ENCODE measurements at places on chromosomes 6 and 20.

DNA sequence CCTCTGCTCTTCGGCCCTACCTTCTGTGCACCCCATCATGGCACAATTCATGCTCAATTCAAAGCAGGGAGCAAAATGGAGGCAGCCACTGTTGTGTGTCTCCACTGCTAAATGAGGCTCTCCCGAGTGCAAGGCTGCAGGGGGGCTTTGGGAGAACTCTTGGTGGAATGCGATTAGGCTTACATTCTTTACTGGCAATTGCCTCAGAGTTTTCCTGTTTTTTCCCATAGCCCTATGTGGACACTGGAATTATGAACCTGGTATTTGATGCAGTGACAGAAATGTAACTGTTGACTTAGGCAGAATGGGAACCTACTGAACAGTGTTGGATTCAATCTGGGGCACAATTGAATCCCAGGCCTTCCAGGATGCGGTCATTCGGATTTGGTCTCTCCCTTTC, 187.9 kb upstream of the GMDS start:
- DNase-seq: no peak

DNA sequence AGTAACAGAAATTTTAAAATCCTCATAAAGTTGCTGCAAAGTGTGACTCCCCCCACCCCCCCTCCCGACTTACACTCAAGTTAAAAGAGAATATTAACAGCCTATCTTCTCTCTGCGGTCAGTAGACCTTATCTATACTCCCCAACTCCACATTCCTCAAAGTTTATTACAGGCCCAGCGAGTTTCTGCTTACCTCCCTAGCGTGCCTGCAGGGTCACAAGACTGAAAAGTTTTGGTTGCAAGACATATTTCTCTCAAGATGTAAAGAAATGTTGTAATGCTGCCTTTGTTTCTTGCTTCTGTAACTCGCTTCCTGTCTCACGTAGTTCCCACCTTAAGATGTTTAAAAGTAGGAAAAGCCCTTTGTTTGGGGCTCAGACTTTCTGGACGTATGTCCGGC, 699.6 kb downstream of the PHF3 start:
- DNase-seq: no peak

GRCh38 chr6:82264824-82265223, 17.3 kb upstream of the IBTK start:
- no peak for DNase-seq

DNA sequence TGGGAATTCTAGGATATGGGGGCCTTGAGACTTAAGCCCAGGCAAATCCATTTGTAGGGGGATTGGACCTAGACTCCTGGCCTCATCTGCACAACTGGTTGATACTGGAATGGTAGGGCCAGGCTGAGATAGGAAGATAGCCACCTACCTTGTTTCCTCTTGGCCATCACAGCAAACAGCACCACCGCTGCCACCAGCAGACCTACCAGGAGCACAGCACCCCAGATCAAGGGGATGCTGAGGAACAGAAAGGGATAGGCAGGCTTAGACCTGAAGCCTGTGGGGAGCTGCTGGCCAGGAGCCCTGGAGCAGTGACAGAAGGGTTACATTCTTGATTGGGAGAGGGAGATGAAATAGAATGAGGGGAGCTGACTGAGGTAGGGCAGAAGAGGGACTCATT, 3.5 kb downstream of the TREML1 start:
- no peak for DNase-seq

DNA sequence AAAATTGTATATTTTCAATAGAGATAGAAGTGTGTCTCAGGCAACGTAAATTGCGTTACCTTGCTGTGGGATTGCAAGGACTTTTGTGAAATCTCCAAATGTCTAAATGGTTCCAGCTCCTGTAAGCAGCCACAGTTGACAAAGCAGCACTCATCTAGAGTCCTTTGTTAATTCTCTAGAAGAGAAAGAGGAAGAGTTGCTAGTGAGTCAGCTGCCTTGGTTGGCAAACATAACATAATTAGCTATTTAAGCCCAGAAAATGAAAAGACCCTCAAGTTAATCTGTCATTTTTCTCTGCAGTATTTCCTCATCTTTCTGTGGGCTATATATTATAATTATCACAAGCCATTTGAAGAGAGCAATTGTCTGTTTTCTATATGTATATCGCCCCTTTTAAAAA, 66.4 kb upstream of the FABP7 start:
- DNase-seq: no peak

DNA sequence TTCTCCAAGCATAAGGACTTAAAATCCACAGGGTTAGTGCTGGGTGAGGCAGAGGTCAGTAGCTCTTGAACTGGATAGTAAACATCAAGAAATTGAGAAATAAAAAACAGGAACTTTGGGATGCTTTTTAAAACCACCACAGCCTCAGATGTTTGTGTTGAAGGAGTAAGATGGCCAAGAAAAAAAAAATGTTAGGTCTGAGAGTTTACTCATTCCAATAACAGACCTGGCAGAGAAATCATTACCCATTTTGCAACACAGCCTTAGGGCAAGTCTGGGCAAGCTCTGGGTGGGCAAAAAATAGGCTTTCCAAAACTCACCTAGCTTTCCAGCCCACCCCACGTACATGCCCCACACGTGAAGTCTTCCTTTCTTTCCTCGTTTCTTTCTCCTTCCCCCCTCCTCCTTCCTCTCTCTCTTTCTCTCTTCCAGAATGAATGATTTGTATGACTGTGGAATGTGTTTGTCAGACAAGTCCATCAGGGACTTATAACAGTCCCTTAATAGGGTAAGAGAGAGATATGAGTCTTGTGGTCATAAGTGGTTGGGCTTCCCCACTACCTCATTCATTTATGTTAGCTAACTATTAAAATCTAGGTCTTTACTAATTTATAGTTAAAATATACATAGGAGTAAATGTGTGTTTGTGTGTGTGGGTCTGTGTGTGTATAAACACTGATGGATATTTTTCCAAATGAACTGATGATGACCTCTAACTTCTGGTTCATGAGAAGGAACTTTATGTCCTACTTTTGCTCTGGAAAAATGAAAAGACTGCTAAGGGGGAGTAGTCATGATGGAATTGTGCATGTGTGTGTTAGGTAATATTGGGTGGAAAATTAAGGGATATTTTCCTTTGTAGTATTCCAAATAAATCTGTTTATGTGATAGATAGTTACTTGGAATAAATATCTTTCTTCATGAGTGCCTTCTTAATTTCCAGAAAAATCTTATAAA, 18.0 kb upstream of the DSE start:
- no peak for DNase-seq

- no peak for DNase-seq
These were observed 326.1 kb upstream of the PREP start for GRCh38 chr6:105728995-105729394.

- no peak for DNase-seq
These were observed 186.6 kb downstream of the MTHFD1L start for GRCh38 chr6:151052021-151052646.

DNA sequence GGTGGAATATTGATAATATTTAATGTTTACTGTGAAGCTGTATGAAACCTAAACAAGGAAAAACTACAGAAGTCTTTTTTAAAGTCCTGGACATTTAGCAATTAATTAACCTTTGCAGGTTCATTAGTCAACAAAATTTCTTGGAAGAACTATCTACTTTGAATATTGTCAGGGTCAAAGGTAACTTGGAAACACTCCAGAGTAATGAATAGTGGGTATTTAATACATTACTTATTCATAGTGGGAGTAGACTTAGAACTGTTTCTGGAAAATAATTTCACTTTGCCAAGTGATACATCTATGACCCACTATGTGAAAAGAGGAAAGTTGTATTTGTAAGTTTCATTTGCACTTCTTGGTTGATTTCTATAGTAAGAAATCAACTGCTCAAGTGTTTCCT, 319.1 kb downstream of the TFAP2B start:
- DNase-seq: no peak

GRCh38 chr6:55621993-55622392, 43.0 kb upstream of the HMGCLL1 start:
- no peak for DNase-seq

DNA sequence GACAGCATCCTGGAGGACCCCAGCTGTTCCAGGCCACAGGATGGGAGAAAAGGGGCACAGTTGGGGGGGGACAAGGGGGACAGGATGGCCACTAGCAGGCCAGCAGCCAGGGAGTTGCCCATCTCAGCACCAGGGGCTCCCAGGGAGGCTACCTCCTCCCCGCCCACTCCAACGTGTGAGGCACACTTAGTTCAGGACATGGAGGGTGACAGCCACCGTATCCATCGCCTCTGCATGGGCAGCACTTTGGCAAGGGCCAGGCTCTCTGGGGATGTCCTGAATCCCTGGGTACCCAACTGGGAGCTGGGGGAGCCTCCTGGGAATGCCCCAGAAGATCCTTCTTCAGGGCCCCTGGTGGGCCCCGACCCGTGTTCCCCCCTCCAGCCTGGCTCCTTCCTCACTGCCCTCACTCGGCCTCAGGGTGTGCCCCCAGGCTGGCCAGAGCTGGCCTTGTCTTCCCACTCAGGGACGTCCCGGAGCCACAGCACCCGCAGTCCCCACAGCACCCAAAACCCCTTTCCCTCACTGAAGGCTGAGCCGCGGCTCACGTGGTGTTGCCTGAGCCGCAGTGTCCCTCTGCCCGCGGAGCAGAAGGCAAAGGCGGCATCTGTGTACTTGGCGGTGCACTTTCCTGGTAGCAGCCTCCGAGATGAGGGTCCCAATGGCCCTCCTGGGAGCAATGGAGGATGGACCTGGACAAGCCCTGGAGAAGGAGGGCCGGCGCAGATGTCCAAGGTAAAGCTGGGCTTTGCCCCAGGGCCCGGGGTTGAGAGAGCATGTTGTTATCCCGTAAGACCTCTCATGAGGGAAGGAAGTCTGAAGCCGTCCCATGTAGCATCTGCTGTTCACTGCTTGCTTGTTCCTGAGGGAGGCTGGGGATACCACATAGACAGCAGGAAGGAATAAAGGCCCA, 30.7 kb downstream of the ZNF831 start:
- DNase-seq: no peak

DNA sequence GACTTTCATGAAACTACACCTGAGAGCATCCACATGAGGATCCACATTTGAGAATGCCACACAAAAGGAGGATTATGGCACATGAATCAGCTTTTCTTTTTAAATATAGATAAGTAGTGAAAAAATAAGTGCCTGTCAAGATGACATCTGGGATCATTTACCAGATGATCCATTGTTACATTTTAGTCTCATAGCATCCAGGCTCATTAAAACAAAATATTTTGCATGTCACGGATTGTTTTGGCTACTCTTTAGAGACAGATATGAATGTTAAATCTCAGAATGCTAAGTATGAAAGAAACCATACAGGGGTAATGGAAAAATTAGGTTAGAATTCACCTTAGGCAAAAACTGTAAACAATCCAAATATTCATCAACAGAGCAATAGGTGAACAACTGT, 66.7 kb downstream of the MYO6 start:
- no peak for DNase-seq

DNA sequence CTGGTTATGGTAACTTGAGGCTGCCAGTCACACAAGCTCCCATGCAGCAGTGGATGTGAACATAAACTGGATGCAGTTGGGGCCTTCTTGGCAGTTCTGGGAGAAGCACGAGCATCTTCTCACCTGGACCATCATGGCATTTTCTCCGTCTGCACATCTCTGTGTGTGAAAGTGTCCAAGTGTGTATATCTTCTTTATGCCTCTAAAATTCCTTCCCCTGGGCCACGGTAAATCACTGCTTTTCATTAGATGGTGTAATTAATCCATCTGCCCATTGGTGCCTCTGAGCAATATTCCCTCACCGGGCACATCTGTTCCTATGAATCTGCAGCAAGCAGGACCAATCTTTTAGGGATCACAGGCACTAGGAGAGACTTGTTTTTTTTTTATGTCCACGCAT, 138.0 kb downstream of the MAP3K7 start:
- no peak for DNase-seq

- no peak for DNase-seq
These were observed 8.4 kb upstream of the MRGBP start for GRCh38 chr20:62787866-62788265.

GRCh38 chr6:45450831-45451230, 73.1 kb upstream of the SUPT3H start:
- no peak for DNase-seq

GRCh38 chr6:116556814-116557415, 3.4 kb downstream of the CALHM4 start:
- DNase-seq: no peak

GRCh38 chr20:43372051-43372450, 85.6 kb upstream of the SRSF6 start:
- DNase-seq: no peak

DNA sequence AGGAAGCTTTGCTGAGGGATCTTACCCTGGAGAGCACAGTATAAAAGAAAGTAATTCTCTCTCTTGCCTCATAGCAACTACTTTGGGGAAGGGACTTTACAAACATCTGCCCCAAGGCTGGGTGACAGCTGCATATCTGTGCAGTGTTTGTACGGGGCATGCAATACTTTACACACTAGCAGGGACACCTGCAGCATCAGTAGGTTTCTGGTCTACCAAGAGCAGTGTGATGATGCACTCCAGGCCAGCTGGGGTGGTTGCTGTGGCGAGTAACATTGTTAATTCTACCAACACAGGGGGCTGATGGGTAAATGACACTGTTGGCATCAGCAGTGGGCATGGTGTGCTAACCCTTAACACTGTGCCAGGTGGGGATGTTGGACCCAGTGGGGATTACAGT, 48.0 kb downstream of the ADTRP start:
- DNase-seq: no peak

DNA sequence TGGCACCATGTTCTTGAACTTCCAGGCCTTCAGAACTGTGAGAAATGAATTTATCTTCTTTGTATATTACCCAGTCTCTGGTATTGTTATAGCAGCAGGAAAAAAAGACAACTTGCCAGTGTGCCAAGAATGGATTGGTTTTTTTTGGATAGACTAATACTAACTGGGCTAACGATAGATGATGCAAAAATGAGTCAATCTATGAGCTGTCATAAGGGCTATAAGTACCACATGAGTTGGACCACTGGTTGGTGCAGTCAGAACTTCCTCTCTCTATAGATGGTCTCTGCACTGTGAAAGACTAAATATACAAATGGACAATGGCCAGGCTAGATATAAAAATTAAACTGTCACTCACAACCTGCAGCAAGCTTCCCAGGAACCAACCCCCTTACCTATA, 87.6 kb upstream of the COL21A1 start:
- no peak for DNase-seq

GRCh38 chr6:44049989-44050871, 77.0 kb downstream of the MRPL14 start:
- DNase-seq: no peak

DNA sequence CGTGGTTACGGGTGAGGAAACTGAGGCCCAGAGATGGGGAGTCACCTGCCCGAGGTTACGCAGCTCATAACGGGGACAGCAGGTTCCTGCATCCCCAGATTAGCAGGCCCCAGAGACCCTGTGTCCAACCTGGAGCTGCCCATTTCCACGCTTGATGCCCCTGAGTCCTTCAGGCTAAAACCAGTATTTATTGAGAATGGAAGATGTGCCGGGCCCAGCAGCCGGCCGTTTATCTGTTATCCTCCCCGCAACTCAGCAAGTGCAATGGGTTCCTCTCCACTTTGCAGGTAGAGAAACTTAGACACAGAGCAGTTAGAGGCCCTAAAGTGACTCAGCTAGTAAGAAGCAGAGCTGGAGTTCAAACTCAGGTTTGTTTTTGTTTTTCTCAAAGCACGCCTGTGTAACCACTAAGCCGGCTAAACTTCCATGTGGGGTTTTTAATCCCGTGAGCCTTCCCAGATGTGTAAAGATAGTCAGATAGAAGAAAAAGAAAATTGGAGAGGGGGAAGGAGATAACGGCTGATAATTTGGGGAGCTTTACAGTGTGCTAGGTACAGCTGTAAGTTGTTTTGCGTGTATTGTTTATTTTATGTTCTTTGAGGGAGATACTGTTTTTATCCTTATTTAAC, 775 bp downstream of the PFDN4 start:
- no peak for DNase-seq
